ENCODE measurements at places on chromosomes 5 and 9.

GRCh38 chr9:29150606-29151005 is 1577.3 kb upstream of the C9orf72 start:
- DNase-seq, result no peak

DNA sequence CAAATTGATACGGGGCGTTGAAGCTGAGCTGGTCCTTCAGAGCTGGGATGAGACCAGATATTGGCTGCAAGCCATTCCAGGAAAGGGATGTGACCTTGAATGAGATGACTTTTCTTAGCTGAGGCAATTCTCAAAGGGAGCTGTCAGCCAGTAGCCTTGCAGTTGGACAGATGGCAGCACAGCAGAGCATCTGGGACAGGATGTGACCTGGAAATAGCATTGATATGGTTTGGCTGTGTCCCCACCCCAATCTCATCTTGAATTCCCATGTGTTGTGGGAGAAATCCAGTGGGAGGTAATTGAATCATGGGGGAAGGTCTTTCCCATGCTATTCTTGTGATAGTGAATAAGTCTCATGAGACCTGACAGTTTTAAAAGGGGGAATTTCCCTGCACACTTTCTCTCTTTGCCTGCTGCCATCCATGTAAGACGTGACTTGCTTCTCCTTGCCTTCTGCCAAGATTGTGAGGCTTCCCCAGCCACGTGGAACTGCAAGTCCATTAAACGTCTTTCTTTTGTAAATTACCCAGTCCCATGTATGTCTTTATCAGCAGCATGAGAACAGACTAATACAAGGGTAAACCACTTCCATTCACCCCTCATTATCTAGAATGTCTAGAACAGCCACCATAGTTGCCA is 19.8 kb upstream of the MTX3 start:
- DNase-seq, result no peak

GRCh38 chr5:42108468-42108867 is 183.4 kb downstream of the FBXO4 start:
- no peak for DNase-seq

- DNase-seq, result no peak
Observed at GRCh38 chr9:91415290-91415689, 8.3 kb downstream of the NFIL3 start.

- DNase-seq, result no peak
Observed at GRCh38 chr9:2241461-2241835, 226.3 kb downstream of the SMARCA2 start.

DNA sequence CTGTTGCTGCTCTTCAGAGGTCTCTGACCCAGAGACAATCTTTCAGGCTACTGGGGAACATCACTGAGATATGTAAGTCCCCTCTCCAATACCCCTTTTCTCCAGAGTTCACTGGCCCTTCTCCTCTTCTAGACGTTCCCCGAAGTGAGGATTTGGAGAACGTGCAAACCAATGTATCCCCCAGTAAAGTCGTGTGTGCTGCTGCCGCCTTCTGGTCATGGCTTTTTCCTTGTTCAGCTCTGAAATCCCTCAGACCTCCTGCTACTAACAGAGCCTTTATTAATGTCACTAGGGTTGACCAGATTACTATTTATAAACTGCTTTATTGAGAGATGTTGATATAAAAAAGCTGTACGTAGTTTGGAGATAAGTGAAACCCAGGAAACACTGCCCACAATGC is 1028.6 kb downstream of the CDH9 start:
- DNase-seq, result no peak

DNA sequence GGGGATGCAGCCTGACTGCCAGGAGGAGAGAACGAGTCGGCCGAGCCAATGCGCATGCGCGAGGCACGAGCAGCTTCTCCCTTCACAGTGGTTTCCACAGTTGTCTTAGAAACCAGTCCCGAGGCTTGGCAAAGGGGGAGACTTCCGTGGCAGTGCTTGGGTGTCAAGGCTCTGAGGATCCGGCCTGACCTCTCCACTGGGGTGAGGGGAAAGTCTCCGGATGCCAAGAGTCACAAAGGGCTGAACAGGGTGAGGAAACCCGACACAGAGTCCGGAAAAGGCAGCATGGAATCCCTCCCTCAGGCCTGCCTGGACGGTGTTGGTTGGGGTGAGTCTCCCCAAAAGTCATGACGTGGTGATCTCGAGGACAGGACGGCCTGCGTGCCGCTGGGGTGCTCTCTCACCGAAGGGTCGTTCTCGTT is 475.5 kb downstream of the SPATA31A7 start:
- no peak for DNase-seq

GRCh38 chr5:100493996-100494395 is 41.2 kb upstream of the FAM174A start:
- no peak for DNase-seq

DNA sequence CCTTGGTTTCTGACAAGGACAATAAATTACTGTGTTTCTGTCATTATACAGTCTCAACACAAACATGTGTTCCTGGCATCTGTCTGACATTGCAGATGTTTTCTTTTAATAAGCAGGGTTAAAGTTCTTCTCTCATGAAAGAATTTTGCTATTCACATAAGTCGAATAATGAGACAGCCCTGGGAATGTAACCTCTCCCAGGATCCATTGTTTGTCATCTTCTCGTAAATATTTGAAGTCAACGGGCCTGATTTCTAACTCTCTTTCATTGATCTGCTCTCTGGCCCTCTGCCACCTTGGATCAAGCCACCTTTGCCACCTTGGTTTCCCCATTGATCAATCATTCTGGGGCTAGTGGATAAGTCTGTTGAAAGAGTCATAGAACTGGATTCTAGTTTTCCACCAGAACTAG is 12.9 kb upstream of the CAST start:
- no peak for DNase-seq

DNA sequence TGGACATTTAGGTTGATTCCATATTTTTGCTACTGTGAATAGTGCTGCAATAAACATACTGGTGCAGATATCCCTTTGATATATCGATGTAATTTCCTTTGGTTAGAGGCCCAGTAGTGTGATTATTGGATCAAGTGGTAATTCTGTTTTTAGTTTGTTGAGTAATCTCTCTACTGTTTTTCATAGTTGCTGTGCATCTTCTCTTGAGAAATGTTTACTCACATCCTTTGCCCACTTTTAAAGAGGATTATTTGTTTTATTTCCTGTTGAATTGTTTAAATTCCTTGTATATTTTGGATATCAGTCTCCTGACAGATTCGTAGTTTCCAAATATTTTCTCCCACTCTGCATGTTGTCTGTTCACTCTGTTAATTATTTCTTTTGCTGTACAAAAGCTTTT is 352.6 kb upstream of the TARS1 start:
- no peak for DNase-seq

- DNase-seq, result no peak
Observed at GRCh38 chr9:4515958-4516375, 25.7 kb downstream of the SLC1A1 start.

DNA sequence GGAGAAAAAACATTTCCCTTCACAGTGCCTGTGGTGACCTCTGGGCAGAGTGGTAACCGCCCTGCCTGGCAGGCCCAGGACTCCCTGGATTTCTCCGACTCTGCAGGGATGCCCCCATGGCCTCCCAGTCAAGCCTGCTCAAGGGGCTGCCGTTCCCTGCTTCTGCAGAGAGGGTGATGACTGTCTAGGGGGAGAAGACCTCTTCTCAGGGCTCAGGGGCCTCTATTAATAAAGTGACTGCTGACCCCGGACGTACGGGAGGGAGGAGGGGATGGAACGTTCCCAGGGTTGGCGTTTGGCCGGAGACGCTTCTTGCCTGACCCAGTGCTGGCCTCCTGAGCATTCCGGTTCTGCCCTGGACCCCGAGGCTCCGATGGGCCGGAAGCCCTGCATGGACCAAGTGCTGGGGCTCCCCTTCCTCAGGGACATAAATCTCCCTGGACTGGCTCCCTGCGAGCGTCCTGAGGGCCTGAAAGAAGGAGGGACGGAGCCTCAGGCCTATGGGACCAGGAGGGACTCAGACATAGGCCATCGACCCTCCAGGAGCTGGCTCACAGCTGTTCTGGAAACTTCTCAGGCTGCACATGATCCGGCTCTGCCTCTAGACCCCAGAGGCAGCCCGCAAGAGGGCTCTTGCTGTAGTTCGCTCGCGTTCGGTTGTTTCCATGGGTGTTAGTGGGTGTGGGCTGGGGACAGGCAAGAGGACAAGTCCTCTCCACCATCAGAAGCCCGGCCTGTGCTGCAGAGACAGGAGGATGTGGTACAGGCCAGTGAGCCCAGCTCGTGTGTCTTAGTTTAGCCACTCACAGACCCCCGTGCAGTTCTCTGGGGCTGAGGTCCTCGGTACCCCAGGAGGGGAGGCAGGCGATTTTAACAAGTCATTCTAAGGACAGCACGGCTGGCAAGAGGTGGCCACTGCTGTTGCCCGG is 8.1 kb upstream of the RNU6ATAC start:
- DNase-seq, result no peak

GRCh38 chr5:132428484-132429462 is 59.3 kb downstream of the SLC22A5 start:
- no peak for DNase-seq

- no peak for DNase-seq
Observed at GRCh38 chr5:119597728-119598298, 31.5 kb upstream of the FAM170A start.

DNA sequence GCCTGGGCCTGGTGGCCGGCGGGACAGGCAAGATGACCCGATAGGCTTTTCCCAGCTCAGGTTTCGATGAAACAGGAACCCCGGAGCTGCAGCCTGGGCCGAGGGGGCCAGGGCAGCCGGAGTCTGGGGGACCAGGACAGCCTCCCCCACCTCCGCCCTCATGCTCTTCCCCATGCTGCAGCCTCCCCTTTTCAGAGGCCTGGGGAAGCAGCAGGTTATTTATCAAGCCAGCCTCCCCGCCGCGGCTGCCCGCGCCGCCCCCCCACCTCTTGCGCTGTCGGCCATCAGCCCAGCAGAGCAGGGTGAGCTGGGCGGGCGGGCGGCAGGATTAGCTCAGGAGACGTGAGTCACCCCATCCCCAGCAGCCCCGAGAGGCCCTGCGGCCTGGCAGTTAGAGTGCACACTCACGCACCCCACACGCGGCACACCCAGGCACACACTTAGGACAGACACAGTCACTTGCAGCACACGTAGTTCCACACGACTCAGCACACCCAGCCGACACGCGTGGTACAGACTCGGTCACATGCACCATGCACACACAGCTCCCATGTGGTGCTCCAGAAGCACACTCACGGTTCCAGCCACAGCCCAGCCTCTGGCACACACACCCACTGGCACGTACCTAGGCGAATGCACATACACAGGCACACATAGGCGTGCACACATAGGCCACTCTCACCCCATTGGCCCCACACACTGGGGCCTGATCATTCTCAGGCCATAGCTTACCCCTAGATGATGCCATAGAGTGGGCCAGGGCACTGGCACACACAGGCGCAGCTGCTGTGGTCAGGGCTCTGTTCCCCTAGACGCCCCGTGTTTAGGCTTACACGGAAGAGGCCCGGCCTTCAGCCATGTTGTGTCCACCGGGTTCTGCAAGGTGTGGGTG is 13.0 kb downstream of the CXXC5 start:
- DNase-seq, result no peak

GRCh38 chr9:136858844-136859757 is 7.0 kb downstream of the MAMDC4 start:
- no peak for DNase-seq

DNA sequence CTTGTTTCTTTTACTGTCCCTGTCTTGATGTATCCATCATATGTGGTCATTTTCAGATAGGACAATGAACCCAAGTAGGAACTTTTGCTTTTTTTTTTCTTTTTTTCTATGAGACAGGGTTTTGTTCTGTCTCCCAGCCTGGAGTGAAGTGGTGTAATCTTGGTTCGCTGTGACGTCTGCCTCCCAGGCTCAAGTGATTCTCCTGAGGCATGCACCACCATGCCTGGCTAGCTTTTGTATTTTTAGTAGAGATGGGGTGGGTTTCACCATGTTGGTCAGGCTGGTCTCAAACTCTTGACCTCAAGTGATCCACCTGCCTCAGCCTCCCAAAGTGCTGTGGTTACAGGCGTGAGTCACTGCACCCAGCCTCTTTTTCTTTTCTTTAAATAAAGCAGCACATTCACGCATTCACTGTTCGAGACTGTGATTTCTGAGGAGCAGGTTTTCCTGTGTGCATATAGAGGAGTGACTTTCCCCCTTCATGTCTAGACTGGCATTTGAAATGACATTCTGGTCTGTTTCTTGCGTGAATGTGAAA is 448.5 kb downstream of the KDM4C start:
- DNase-seq, result no peak

GRCh38 chr5:112820246-112820645 is 40.8 kb upstream of the SRP19 start:
- DNase-seq, result no peak

- no peak for DNase-seq
Observed at GRCh38 chr5:173328844-173329490, 753 bp upstream of the STC2 start.

- no peak for DNase-seq
Observed at GRCh38 chr9:117325110-117325731, 89.6 kb downstream of the ASTN2 start.

DNA sequence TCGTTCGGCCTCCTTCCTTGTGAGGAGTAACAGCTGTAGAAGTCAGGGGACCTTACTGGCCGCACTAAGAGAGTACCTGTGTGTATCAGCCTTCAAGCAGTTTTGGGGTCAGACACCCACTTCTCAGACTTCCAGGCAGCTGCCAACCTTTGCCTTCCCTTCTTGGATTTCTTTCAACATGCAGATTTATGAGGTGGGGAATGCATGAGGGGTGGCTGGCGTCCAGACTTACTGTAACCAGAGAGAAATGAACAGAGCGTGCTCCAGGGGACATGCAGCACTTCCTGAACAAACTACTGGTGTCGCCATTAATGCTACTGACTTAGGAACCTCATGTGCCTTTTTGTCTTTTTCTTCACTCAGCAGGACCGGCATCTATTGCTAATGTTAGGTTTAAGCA is 46.7 kb downstream of the INSYN2B start:
- no peak for DNase-seq

- DNase-seq, result no peak
Observed at GRCh38 chr9:109797006-109797405, 17.0 kb downstream of the PALM2AKAP2 start.

- DNase-seq, result no peak
Observed at GRCh38 chr5:2204366-2205184, 321.9 kb upstream of the IRX4 start.

- DNase-seq, result no peak
Observed at GRCh38 chr9:12631866-12632265, 61.3 kb upstream of the TYRP1 start.

- no peak for DNase-seq
Observed at GRCh38 chr5:93425096-93425495, 155.9 kb downstream of the NR2F1-AS1 start.

DNA sequence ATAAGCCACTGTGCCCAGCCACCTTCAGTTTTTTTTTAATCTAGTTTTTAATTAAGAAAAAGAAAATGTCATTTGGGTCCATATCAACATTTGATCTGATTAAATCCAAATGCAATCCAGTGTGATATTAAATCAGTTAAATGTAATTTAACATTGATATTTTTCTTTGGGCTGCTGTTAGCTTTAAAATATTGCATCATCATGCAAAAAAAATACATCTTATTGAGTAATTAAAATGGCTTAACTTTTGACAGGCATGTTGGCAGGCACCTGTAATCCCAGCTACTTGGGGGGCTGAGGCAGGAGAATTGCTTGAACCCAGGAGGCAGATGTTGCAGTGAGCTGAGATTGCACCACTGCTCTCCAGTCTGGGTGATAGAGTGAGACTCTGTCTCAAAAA is 22.7 kb upstream of the LRRC70 start:
- no peak for DNase-seq
